EH (cell line): ENCODE measurements at places on chromosomes 16 and 17.

DNA sequence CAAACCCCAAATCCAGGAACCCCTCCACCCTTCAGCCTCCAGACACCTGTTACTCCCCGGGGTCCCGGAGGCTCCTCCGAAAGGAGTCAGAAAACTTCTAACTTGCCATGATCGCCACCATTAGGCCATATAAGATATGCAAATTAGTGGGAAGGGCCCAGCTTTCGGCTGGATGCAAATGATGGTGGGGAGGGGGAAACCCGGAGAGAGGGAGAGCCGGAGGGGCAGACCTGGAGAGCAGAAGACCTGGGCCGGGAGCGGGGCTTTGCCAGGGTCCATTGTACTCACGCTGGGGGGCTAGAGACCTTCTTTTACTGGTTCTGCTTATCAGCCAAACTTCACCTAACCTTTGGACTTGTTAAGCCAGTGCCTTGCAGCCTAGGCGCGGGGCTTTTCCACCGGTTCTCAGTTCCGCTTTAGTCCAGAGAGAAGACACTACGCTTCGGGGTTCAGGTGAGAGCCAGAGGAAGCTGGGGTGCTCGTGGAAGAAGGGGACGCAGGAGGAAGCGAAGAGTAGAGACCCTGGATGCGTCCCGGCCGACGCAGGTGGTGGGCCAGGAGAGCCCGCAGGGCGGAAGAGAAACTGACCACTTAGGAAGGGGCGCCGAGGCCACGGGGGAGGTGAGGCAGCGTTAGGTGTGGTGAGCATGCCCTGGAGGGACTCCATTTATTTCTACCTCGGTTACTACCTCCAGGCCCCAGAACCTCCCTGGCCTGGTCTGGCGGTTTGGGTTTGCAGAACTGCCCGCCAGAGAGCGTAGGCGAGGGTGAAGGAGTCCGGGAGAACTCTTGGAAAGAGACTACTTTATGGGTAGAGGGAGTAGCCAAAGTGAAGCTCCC is at the start of gene HNF1B:
Gene HNF1B (minus strand): TSS at position 99 of the 840 bp plus-strand sequence. CDS start 175 bp downstream, outside the sequence.
- DNase-seq: no peak

DNA sequence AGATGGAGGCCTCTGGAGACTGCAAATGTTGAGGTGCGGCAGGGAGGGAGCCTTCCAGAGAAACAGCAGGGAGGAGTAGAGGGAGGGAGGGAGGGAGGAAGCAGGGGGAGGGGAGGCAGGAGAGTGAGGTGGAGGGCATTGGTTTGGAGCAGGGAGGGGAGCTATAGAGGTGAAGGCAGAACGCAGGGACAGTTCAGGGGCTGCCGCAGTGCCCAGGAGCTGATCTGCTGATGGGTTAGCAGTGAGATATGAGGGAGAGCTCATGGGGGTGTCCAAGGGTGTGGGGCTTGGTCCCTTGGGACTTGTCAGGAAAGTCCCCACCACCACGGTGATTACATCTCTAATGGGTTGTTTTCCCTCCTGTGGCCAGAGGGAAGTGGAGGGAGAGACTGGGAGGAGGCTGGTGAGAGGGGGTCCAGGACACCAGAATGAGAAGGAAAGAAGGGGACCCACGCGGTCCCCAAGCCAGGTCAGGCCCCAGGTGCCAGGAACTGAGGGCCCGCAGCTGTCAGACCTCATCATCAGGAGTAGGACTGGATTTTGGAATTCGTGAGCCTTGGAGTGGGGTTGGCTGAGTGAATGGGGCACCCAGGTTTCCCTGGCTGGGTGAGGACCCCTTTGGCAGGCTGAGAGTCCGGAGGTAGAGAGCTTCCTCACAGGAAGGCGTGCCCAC is 11.2 kb downstream of the CA4 start:
- DNase-seq: no peak

GRCh38 chr16:24070851-24071250 is 185.3 kb upstream of the CACNG3 start:
- DNase-seq: peak; percentile 3

DNA sequence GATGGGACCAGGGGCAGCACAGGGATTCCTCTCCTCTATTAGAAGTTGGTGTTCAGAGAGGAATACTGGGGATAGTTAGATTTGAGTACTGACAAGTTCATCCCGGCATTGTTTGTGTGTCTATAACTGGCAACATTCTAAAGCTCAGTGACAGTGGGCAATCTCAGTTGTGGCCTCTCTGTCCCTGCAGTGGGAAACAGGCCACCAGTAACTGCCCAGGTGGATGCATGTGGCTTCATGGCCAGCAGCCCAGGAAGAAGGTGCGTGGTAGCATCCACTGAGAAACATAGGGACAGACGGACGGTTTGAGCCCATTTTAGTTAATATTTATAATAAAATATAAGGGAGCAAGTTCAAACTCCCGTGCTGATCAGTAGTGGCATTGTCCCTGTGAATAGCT is 51.5 kb downstream of the B9D1 start:
- no peak for DNase-seq

DNA sequence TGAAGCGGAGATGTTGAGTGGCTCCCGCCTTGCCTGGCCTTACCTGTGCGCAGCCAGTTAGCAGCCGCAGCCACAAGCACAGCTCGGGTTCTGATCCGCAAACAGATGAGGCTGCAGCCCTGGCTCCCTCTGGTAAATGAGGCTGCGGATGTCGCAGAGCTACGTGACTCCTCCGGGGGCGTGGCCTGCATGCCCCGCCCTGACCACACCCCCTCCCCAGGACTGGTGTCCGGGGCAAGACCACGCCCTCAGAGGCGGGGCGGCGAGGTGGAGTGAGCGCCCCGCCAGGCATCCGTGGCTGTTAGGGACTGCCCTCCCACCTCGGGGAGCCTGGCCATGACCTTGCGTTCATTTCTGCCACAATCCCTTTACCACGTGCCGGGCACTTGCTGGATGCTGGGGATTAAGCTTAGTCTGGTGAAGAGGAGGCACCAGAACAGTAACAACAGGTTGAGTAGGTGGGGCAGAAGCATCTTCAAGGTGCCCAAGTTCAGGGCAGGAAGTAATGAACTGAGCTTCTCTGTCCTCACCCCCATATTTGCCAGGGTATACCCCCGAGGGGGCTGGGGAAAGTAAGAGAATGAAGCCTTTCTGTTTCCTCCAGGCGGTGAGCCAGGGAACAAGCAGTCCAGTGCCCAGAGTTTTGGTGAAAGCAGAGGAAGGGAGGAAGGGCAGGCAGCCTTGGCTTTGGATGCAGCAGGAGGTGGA is at the start of gene ALDOC:
Gene ALDOC (minus strand): TSS at position 138 of the 708 bp plus-strand sequence. CDS start 1,363 bp downstream, outside the sequence.
- peak; percentile 93 for DNase-seq

DNA sequence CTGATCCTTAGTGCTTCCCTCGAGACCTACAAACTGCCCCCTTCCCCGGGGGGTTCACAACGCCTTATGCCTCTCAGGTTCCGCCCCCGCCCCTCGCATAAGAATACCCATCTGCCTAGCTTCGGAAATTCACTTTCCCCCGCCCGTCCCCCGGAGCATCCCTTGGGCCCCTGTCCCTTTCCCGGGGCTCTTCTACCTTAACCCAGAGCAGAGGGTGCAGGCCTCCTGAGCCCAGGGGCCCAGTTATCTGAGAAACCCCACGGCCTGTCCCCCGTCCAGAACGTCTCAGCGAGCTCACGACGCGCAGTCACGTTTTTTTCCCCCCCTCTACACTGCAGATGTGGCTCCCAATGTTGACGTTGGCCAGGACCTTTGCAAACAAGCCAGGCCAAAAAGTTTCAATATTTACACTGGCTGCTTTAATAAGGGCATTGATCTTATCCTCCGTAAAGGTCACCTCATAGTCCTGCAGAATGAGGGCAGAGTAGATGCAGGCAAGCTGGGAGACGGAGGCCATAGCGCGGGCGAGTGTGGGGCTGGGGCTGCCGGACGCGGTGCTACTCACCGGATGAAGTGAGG is 1.4 kb upstream of the NBR1 start:
- DNase-seq: peak; percentile 14

- no peak for DNase-seq
Measured at GRCh38 chr16:57289391-57290257, 5.2 kb upstream of the PLLP start.

DNA sequence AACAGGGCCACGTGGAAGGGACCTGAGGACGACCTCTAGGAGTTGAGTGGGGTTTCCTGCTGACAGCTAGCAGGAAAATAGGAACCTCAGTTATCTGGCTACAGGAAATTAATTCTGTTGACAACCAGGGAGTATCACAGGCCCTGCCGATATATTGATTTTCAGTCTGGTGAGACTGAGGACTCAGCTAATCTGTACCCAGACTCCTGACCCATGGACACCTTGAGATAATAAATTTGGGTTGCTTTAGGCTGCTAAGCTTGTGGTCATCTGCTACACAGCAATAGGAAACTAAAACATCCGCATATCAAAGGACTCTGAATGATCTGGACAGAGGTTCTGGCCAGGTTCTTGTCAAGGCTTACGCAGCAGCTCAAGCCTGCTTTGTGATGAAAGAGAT is 80.8 kb upstream of the CNEP1R1 start:
- no peak for DNase-seq

- DNase-seq: no peak
Measured at GRCh38 chr16:72098936-72099335, 5.3 kb downstream of the DHX38 start.

GRCh38 chr17:81373536-81374160 is 21.6 kb upstream of the BAHCC1 start:
- DNase-seq: no peak
